CD4-positive, alpha-beta T cell (primary cell): ENCODE measurements at places on chromosomes 2 and 18.

- DNase-seq = no peak
Measured at GRCh38 chr2:18925296-18925695, 335.9 kb upstream of the NT5C1B start.

DNA sequence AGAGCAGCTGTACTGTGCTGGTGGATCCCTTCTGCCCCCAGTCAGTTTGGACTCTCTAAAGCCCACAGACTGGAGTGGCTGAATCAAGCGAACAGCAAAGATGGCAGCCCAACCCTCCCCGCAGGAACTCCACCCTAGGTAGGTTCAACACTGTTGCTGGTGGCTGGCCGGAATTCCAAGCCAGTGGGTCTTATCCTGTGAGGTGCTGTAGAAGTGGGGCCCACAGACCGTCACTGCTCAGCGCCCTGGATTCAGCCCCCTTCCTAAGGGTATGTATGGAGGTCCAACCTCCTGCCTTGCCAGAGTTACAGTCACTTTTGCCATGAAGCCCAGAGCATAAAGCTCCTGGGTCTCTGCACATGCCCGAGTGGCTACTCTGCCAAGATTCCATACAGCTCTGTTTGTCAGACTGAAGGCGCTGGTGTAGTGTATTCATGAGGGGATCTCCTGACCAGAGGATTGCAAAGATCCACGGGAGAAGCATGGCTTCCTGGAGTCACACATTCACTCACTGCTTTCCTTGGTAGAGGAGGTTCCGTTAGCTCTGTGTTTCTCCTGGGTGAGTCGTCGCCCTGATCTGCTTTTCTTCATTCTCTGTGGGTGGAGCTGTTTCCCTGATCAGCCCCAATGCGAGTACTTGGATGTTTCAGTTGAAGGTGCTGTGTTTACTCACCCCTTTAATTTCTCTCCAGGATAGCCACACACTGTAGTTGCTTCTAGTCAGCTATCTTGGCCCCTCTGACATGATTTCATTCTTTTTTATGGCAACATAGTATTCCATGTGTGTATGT is 293.6 kb upstream of the THUMPD2 start:
- DNase-seq = no peak

- DNase-seq = no peak
Measured at GRCh38 chr2:208531361-208531760, 124.8 kb downstream of the PTH2R start.

GRCh38 chr2:156719036-156719435 is 282.9 kb downstream of the GPD2 start:
- no peak for DNase-seq

GRCh38 chr2:202079310-202079709 is 6.3 kb downstream of the KIAA2012 start:
- no peak for DNase-seq

GRCh38 chr2:158903711-158904405 is 64.6 kb upstream of the TANC1 start:
- DNase-seq = no peak

DNA sequence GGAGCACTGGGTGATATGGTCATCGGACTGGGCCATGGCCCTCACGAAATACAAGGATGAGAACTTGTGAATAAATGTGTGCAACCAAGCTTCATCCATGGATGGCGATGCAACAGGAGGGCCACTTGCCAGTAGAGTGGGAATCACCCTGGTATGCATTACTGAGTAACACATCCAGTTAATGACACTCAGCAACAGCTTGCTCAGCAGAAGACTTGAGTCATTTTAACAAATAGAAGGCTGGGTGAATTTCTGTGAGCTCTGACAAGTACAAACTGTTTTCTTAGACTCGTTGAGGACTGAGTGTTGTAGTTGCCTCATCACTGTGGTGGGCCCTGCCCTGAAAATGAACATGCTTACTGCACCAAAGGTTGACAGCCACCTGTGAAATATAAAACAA is 221.6 kb downstream of the NCKAP5 start:
- DNase-seq = no peak

DNA sequence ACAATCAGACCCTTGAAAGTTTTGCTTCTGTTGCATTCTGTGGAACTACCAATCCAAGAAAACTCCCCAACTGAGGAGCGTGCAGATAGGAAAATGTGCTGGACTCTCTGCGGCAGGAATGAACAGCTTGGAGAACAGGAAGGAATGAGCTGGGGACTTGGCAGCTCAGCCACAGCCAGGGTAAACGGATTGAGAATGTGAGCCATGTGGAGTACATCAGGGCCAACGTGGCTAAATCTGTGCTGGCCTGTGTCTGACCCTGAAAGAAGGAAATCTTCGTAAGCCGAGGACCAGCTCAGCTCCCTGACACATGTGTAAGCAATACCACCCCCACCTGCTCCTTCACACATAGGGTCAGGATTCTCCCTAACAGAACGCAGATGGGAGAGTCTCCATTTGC is 1023.7 kb downstream of the BCL11A start:
- no peak for DNase-seq

DNA sequence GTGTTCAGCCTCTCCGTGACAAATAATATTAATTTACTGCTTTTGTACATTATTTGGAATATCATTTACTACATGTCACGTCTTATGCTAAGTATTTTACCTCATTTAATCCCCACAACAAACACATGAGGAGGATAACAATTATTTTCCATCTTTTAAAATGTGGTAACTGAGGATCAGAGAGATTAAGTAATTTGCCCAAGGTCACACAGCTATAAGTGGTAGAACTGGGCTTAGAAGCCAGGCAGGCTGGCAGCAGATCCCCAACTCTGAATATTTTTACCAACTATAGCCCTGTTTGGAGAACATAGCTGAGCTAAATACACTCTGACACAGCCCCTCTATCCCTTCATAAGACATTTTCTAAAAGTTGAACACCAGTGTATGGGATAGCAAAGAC is 24.1 kb downstream of the AP1S3 start:
- DNase-seq = no peak

DNA sequence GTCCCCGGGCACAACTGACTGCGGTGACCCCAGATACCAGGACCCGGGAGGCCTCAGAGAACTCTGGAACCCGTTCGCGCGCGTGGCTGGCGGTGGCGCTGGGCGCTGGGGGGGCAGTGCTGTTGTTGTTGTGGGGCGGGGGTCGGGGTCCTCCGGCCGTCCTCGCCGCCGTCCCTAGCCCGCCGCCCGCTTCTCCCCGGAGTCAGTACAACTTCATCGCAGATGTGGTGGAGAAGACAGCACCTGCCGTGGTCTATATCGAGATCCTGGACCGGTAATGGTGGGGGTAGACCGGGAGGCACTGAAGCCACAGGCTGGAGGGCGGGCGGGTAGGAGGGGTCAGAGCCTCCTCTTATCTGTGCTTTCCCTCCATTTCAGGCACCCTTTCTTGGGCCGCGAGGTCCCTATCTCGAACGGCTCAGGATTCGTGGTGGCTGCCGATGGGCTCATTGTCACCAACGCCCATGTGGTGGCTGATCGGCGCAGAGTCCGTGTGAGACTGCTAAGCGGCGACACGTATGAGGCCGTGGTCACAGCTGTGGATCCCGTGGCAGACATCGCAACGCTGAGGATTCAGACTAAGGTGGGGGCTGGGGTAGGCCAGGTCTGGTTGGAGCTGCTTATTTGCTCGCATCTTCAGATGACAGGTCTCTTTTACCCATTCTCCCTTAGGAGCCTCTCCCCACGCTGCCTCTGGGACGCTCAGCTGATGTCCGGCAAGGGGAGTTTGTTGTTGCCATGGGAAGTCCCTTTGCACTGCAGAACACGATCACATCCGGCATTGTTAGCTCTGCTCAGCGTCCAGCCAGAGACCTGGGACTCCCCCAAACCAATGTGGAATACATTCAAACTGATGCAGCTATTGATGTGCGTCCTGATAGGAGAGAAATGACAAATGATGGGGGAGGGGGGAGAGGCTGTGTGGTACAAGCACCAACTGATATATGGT is 780 bp downstream of the HTRA2 start:
- no peak for DNase-seq

DNA sequence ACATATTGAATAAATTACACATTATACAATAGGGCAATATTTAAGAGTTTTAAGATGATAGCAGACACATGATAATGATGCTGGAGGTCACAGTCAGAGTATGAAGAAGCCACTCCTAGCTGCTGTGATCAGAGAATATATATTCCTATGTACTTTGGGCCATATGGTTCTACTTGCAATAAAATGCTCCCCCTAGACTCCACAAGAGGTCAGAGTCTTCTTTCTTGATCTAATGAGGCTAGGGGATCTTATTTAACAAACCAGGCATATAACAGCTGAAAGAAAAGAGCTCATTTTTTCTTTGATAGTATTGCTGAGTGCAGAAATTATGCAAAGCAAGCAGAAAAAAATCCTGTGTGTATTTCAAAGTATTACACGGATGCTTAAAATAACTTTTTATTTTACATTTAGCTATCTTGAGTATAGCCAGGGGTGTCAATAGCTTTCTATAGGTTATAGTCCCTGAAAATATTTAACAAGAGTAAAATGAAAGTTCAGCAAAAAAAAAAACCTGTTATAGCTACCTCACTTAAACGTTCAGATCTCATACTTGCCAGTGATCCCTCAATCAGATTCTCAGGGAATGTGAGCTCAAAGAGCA is 748.7 kb upstream of the CHAC2 start:
- DNase-seq = no peak

DNA sequence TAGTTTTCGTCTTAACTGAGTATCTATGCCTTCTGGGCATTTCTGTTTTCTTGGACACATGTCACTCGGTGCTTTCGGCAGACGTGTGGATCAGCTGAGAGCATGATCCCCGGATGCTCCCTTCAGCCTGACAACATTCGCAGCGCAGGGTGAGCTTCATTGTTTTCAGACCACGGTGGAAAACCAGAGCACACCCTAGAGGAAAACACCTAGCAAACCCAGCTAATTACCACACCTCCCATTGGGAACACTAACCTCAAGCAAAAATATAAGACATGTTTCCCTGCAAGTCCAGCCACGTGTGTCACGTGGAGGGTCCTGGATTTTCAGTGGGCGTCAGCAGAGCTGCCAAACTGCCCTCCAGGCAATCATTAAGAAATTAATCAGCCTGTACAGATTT is 31.0 kb downstream of the ANKRD29 start:
- DNase-seq = no peak

DNA sequence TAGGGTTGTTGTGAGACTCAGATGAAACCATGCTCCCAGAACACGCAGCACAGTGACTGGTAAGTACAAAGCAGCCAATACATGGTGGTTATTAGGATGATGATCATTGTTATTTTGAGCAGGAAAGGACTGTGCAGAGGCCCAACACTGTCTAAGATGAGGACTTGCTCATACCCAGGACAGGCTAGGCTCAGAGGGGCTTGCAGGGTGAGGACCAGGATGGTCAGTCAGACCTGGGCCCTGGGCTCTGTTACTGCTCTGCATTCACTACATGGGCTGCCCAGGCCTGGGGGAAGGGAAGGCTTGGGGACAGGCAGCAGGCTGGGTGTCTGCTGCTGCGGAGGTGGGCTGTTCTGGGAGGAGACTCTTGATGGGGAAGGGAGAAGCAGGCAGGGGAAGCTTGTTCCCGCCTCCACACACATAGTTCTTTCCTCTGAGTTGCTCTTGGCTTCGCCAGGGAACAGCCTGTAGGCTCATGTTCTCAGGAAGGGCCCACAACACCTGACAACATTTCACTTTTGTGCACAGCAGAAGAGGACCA is 17.5 kb downstream of the CAPN13 start:
- no peak for DNase-seq

DNA sequence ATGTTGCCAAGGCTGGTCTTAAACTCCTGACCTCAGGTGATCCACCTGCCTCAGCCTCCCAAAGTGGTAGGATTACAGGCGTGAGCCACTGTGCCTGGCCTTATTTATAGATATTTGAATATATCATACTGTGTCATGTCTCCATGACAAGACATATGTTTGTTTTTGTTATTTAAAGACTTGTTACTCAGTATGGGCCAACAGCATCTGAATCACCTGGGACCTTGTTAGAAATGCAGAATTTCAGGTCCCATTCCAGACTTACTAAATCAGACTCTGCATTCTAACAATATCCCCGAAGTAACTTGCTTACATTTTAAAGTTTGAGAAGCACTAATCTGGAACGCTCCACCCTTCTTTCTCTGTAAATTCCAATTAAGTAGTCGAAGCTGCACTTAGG is 33.2 kb downstream of the RPE start:
- DNase-seq = no peak
